NCI-H510A treated with DMSO at 0.1 percent for 48 hours (cell line): ENCODE measurements at places on chromosomes 3 and 15.

DNA sequence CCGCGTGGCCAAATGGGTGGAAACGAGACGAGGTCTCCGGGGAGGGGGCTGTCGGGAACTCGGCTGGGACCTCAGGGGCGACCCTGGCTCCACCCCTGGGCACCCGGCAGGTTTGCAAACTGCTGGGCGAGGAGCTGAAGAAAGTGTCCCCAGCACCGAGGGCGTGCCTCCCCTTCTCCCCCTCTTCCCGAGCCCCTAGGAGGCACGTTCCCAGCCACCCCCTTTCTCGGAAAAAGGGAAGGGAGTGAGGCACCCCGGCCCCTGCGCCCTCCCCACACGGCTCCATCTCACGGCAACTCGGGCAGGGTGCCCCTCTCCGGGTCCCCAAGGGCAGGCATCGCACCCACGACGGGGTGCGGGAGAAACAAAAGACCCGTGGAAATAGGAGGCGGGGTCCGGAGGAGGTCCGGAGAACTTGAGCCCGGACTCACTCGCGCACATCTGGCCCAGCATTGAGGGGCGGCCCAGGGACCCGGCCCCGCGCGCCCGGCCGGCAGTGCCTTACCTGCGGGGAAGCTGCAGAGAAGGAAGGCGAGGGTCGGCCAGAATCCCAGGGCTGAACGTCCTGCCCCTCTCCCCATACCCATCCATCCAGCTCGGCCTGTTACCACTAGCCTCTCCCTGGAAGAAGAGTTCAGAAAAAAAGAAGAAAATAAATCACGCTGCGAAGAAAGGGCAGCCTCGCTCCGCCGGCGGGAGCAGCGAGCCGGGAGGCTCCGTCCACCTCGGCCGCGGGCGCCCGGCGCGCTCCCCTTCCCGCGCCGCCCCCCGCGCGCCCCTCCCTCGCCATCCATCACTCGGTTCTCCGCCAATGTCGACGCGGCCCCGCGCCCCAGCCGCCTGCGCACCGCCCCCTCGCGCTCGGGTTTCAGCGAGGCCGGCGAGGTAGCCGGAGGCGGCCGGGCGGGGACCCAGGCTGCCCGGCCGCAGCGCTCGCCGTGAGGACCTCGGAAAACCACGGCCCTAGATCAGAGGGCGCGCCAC is 16.3 kb downstream of the RGMA start:
- DNase-seq: peak; percentile 60

- DNase-seq: no peak
These were observed 51.6 kb upstream of the CPOX start for GRCh38 chr3:98645039-98645438.

GRCh38 chr15:67719330-67719959 is 105.9 kb upstream of the SKOR1 start:
- no peak for DNase-seq

DNA sequence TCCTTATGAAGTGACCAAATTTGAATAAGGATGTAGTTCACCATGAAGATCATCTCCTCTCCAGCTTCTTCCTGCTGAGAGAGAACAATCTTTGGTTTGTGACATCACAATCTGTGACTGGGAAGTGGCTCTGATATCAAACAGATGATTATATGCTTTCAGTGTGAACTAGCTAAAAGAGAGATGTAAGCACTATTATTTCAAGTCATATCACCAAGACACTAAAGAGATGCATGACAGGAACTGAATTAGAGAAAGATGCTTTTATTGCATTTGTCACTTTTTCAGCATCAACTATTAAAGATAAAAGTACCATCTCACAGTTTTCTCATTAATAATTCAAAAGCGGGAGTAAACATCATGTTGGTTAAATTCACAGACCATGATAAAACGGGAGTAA is 3.5 kb downstream of the CHRM5 start:
- no peak for DNase-seq

GRCh38 chr15:91947683-91948608 is 94.4 kb downstream of the SLCO3A1 start:
- DNase-seq: no peak

DNA sequence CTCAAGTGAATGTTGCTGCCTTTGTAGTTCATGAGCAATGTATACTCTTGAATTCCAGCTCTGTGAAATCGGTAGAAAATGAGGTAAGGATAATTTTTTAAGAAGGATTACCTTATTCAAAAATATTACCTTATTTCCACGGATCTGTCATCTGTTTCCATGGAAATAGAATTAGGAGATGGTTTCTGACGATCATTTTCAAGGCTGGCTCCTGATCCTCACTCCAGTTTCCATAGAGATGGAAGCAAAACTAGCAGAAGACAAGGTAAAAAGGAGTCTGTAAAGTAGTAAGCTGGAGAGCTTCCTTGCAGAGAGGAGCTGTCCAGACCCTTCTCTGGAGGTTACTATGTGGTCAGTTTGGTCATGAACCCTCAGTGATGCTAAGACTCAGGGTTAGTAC is 55.5 kb downstream of the CACNA2D3 start:
- no peak for DNase-seq

GRCh38 chr3:101020351-101021015 is 27.3 kb upstream of the ABI3BP start:
- no peak for DNase-seq
